ENCODE measurements at places on chromosomes 13 and 19.

DNA sequence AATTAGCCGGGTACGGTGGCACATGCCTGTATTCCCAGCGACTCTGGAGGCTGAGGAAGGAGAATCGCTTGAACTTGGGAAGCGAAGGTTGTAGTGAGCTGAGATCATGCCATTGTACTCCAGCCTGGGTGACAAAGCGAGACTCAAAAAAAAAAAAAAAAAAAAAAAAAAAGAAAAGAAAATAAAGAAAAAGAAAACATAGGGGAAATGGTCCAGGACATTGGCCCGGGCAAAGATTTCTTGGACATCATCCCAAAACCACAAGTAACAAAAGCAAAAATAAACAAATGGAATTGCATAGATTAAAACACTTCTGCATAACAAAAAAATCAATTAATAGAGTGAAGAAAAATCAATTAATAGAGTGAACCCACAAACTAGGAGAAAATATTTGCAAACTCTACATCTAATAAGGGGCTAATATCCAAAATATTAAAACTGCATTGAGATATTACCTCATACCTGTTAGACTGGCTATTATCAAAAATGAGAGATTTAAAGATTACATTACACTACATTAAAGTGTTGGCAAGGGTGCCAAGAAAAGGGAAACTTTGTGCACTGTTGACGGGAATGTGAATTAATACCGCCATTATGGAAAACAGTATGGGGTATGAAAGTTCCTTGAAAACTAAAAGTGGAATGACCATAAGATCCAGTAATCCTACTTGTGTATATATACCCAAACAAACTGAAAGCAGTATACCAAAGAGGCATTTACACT lies 18.5 kb upstream of the ABCC4 start:
- DNase-seq, result no peak

DNA sequence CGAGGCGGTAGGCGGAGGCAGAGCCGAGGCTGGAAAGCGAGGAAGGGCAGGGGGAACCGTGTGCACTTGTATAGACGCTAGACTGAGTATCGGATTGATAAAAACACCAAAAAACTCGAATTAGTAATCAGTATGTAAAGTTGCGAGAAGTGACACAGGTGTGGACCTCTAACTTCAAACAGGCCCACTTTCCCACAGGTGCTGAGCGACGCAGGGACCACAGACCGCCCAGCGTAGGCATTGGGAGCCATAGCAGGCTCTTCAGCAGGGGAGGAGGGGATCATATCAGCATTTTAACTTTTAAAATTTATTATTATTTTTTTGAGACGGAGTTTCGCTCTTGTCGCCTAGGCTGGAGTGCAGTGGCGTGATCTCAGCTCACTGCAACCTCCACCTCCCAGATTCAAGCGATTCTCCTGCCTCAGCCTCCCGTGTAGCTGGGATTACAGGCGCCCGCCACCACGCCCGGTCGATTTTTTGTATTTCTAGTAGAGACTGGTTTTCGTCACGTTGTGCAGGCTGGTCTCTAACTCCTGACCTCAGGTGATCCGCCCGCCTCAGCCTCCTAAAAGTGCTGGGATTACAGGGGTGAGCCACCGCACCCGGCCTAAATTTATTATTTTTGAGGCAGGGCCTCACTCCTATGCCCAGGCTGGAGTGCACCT lies 574 bp downstream of the VMAC start:
- DNase-seq, result no peak

GRCh38 chr13:50006426-50007135 lies 8.7 kb upstream of the KCNRG start:
- DNase-seq, result no peak

DNA sequence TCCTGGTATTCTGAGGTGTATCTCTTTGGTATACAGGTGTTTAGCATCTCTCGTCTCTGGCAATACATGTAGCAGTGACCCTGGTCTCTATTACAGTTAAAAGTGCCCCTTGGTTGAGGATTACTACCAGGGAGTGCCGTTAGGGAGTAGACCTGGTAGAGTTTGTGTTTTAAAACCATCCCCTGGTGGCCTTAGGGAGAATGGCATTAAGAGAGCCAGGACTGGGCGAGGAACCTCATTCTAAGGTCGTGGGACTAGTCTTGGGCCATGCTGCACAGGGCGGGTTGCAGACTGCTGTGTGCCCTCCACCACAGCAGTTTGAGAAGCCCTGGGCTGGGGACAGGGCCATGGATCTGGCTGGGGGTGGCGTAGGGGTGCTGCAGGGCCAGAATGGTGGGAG lies 35.0 kb downstream of the B3GLCT start:
- no peak for DNase-seq
